Activated T-helper 1 cell treated with Interleukin-2 at 50 U/mL for 16 hours (primary cell): ENCODE measurements at places on chromosomes 11 and 22.

DNA sequence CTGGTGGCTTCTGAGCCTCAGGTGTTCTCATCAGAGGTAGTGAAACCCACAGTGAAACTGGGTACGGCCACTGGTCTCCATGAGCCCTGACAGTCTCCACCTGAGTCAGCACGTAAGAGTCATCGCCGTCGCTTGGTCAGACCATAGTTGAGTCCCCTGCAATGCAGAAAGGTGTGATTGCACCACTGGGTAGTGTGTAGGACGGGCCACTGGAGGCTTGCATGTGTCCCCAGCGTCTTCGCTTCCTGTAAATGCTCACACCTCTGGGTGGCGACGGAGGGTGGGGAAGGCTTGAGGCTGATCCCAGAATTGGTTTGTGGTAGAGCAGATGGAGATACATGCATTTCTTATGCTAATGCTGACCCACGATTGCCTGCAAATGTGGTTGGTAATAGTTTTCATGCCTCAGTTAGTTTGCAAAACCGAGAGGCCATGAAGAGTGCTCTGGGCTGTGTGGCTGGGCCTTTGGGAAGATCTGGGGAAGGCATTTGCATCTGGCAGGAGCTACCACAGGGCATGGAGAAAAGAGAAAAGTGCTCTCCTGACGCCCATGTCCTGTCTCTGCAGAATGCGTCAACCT, 26.5 kb downstream of the CTTN start:
- no peak for DNase-seq

DNA sequence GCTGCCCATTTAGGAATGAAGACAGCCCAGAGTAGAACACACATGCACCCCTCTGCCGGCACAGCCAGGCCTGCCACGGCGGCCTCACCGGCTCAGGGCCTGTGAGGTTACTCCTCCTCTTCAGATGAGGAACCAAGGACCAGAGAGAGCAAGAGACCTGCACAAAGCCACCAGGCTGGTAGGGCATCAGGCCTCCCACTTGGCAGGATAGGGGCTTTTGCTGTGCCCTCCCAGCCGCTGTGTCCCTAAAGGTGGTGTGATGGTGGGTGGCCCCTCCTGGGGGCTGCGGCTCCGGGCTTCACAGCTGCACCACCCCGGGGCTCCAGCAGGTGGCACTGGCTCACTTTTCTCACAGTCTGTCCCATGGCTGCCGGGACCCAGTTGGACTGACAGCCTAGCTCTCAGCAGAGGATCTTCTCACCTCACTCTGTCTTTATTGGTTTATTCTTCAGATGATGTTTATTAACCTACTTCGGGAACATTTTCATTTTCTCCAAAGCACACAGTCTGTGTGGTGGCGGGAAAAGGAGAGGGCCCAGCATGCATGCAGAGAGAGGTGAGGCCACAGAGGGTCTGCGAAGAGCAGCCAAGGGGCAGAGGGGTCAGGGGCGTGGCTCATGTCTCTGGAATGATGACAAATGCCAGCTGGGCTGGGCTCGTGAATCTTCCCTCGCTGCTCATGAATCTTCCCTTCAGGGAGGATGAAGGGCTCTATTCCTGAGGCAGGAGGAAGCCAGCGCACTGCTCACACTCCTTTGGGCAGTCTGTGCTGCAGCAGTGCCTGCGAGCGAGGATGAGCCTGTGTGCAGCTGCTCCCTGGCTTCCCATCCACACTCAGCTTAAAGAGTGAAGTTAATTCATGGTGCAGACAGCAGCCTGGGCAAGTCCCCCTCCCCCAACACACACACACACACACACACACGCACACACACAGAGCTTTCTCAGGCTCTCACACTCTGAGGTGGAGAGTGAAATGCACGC, 101.1 kb upstream of the PITPNB start:
- DNase-seq, result peak; percentile 28

DNA sequence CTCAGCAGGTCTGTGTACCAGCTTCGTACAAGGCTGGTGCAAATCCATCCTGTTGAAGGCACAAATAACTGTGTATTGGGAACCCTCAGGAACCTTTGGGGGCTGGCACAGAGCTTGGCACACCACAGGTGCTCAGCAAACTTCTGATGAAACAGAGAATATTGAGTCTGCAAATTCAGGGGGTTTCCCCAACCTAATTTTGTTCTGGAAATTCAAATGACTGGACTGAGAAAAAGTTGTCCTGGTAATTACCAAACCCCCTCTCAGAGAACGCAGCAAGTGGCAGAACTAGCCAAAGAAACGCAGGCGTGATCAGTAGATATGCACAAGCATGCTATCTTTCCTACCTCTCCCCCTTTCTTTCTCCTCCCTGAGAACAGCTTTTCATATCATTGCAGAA, 47.6 kb downstream of the LIF start:
- DNase-seq, result no peak

- DNase-seq, result no peak
Measured at GRCh38 chr22:26857169-26857568, 199.8 kb downstream of the MIAT start.

DNA sequence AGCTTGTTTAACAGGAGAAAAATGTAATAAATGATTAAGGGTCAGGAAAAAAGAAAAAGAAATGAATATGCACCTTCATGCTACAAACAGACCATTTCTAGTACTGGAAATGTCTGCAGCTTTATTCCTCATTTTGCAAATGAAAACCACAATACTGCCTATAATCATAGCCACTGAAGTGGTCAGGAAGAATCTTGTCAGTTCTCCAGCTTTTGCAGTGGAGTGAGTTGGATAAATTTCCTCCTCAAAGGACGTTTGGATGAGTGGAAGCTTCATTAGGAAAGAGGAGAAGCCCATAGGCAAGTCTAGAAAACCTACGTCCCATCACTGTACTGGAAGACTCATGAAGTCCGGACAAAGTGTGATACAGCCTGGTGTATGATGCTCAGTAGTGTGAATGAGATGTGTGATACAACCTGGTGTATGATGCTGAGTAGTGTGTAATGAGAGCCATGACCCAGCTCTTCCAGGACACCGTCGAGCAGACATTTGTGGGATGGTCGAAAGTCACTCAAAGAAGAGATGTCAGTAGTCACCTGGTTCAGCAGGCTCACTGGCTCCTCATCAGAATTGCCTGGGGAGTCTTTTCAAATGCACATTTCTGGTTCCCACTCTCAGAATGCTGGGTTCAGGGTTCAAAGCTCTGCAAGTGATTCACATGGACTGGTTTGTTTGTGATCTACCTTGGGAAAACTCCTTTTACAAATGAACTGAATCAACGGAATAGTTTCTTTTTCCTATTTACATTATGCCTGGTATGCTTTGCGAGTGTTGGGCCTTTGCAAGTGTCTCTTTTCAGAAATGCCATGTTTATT, 101.3 kb downstream of the PDHX start:
- DNase-seq, result no peak

DNA sequence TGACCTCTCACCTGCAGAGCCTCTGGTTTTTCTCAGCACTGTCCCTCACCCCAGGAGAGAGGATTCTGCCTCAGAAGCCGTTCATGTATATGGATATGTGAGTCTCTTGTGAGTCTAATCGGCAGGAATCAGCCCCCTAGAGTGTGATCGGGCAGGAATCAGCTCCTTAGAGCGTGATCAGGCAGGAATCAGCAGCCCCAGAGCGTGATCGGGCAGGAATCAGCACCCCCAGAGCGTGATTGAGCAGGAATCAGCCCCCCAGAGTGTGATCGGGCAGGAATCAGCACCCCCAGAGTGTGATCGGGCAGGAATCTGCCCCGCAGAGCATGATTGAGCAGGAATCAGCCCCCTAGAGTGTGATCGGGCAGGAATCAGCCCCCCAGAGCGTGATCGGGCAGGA, 80.0 kb upstream of the EIF3D start:
- no peak for DNase-seq
